ENCODE measurements at places on chromosomes 7 and 10. TPM values are rescaled to one million over a fixed set of nuclear protein-coding genes. Genes with fewer than 3 reads are reported as not detected.
A peak's percentile ranks its signal among the peaks of the same experiment; 100 is the strongest.

LRRD1 gene
- total RNA-seq, result 0.27 TPM

AEBP1 gene
- 65.0 TPM for total RNA-seq

FAM25G gene
- not detected for total RNA-seq

EBF3 gene
- total RNA-seq, result 0.07 TPM

MAT1A gene
- total RNA-seq, result 0.11 TPM

C10orf53 gene
- not detected for total RNA-seq

TMEM225B gene
- total RNA-seq, result 0.43 TPM

EIF5AL1 gene
- 1.1 TPM for total RNA-seq

TBXAS1 gene
- 1.1 TPM for total RNA-seq

DNA sequence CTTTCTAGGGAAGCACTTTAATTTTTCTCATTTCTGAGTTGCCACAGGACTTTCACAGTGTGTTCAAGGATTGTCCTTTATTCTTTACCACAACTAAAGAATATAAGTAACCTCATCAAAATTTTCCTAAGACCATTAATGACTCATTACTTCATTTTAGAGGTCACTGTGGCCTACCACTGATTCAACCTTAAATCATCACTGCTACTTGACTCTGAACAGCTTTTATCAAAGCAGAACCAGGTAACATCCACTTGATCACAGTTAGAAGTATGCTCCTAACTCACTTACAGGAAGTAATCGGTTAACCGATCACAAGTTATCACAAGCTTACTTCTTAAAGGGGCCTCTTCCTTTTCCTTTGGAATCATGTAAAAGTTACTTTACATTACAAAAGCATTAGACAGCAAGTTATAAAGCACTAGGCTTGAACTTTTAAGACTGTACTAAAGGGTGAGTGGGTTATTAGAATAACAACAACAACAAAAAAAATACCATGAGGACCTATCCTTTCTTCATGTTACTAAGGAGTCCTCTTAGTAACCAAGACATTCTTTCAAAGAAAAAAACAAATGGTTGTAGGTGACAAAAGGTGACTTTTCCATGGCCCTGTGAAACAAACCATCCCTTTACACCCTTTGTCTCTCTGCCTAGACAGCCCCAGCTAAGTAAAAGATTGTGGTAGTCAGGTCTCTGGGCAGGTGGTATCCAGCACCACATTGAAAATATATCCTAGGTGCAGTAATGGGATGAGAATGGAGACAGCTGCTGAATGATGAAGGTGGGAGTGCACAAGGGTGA lies 40.0 kb upstream of the PDK4 start:
- DNase-seq, result peak; percentile 39

DNA sequence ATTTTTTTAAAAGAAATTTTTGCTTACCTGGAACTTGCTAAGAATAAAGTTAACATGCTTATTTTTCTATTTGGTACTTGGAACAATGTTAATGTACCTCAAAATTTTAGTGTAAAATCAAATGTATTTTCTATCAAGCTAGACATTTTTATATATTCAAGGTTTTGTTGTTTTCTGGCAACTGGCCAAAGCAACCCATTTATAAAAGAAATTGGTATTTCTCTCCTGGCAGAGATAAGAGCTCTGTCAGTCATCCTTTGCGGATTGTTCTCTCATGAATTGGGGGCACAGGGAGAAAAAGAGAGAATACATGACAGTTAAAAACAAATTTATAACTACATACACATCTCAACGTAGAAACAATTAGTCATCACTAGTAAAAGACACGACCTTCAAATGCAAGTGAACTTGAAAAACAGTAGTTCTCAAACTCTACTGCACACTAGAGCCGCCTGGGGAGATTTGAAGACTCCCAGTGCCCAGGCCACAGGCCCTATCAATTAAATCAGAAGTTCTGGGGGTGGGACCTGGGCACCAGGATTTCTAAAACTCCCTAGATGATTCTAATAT lies 152.4 kb upstream of the LAMB4 start:
- no peak for DNase-seq

GRCh38 chr7:100933734-100934133 lies 15.6 kb upstream of the MUC3A start:
- DNase-seq, result no peak

GRCh38 chr7:46210467-46210866 lies 289.4 kb upstream of the IGFBP3 start:
- DNase-seq, result no peak

DNA sequence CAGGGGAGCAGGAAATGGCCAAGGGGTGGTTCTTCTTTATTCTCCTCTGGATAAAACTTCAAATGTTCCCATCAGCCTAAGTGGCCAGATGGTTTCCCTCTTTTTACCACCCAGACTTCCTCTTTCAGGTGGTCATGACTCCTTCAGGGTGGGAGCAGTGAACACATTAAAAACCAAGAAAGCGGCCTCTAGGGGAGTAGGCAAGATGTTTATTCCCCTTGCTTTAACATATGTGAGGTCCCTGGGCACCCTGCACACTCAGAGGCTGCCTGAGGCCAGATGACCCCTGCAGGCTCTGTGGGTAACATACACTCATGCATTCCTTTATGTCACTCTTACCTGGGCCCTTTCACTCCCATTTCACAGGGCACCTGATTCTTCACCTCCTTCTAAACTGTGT lies 357.4 kb downstream of the ABCA13 start:
- DNase-seq, result no peak

GRCh38 chr7:93882468-93882867 lies 8.1 kb downstream of the TFPI2 start:
- no peak for DNase-seq

- DNase-seq, result no peak
Measured at GRCh38 chr7:26681819-26682418, 182.5 kb downstream of the SKAP2 start.

GRCh38 chr10:132636358-132636757 lies 98.8 kb downstream of the INPP5A start:
- no peak for DNase-seq

DNA sequence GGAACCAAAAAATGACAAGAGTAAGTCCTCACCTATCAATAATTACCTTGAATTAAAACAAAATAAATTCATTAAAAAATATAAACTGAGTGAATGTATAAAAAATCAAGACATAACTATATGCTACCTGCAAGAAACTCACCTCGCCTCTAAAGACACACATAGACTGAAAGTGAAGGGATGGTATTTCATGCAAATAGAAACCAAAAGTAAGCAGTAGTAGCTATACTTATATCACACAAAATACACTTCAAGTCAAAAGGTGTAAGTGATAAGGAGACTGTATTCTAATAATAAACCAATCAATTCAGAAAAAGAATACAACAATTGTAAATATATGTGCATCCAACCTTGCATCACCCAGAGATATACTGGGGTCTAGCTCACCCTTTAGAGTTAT lies 332.6 kb downstream of the SH2D4B start:
- no peak for DNase-seq

GRCh38 chr10:123269017-123269552 lies 114.9 kb downstream of the BUB3 start:
- no peak for DNase-seq

- no peak for DNase-seq
Measured at GRCh38 chr10:108469940-108470339, 1305.4 kb upstream of the SORCS1 start.

- no peak for DNase-seq
Measured at GRCh38 chr7:18663321-18663720, 167.8 kb downstream of the HDAC9 start.

DNA sequence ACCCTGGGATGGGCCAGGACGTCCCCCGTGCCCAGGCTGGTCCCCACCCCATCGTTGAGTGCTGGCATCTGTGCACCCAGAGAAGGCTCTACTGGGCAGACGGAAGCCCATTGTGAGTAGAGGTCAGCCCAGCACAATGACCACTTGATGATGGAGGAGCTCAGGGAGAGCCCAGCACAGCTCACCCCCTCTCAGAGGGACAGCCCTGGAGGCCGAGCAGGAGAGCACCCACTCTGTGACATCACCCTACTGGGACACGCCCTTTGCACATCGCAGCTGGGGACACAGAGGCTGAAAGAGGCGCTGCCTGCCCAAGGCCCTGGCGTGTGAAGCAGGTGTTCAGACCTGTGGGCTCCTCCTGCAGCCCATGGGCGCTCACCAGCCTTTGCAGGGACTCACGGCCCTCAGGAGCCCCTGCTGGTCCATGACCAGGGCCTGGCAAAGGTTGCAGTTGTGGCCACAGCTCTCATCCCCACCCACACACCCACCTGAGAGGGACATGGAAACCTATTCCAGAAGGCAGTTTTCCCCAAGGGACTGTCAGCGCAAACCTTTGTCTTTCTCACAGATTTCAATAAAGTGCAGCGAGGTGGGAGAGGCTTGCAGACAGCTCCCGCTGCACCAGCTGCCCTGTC lies 67.2 kb upstream of the PPP2R2D start:
- DNase-seq, result no peak

DNA sequence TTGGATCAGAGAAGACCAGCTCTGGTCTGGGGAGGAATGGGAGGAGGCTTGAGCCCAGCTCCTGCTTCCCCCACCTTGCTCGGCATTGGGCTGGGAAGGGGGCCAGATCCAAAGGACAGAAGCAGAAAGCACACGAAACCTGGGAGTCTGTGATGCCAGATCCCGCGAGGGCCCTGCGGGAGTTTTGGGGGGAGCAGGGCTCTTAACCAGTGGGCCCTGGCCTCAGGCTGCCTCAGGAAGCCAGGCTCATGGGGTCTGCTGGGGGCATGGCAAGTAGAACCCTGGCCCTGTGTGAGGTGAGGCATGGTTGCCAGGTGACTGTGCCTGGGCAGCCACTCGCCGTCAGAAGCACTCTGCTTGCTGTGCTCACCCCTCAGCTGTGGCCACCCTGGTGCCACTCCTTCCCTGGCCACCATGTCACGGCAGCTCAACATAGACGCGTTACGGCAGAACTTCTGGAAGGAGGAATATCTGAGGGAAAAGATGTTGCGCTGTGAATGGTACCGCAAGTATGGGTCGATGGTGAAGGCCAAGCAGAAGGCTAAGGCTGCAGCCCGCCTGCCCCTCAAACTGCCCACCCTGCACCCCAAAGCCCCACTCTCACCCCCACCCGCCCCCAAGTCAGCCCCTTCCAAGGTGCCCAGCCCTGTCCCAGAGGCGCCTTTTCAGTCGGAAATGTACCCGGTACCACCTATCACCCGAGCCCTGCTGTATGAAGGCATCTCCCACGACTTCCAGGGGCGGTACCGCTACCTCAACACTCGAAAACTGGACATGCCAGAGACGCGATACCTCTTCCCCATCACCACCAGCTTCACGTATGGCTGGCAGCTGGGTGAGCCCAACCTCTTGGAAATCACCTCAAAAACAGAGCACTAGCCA lies 3.6 kb downstream of the ATP6V1F start:
- DNase-seq, result no peak

DNA sequence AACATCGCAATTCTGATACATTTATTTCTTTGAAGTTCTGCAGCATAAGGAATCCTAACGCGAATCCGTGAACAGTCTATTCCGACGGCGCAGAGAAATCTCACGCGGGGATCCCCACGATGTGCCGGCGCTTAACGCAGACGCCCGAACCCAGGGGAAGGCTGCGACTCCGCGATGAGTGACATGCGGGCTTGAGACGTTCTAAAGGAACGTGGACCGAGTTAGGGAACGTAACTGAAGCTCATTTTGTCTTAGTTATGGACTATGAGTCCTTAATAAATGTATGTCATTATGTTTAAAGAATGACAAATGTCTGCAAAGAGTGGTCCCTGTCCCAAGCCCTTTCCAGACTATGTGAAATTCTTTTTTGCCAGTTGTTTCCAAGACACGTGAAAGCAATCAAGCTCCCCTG lies 995 bp upstream of the PARD3 start:
- no peak for DNase-seq

DNA sequence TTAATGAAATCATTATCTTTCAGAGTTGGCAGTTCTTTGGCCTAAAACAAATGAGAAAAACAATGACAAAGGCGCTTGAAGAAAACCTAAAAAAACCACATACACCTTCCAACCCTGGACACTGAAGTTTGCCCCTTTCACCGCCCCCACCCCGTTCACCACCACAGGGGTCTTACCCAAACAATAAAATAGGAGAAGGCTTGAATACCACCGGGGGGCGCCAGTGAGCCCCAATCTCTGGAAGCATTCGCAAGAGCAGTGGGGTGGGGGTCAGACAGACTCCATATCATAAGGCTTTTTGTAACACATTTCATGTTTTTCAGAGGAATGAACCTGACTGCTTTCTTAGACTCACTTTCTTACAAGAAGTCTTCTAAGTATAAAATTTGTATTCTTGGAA lies 163.6 kb downstream of the PIP4K2A start:
- no peak for DNase-seq

DNA sequence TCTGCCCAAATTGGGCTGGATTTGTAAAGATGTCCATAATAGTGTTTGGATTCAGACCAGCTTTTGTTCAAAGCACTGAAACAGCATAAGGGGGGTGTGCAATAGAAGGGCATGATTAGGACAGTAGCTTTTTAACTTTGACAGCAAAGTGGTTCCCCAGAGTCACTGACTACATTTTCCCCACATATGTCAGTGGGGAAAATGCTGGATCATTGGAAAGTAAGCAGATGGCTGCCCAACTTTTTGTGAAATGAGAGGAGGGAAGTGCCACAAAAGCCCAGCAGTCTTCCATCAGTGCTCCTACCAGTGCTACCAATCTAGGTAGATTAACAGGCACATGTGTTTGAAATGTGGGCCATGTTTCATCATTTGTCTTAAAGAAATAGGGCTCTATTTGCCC lies 162.8 kb downstream of the FZD1 start:
- DNase-seq, result no peak

- no peak for DNase-seq
Measured at GRCh38 chr7:122515404-122515803, 183.5 kb downstream of the RNF133 start.

DNA sequence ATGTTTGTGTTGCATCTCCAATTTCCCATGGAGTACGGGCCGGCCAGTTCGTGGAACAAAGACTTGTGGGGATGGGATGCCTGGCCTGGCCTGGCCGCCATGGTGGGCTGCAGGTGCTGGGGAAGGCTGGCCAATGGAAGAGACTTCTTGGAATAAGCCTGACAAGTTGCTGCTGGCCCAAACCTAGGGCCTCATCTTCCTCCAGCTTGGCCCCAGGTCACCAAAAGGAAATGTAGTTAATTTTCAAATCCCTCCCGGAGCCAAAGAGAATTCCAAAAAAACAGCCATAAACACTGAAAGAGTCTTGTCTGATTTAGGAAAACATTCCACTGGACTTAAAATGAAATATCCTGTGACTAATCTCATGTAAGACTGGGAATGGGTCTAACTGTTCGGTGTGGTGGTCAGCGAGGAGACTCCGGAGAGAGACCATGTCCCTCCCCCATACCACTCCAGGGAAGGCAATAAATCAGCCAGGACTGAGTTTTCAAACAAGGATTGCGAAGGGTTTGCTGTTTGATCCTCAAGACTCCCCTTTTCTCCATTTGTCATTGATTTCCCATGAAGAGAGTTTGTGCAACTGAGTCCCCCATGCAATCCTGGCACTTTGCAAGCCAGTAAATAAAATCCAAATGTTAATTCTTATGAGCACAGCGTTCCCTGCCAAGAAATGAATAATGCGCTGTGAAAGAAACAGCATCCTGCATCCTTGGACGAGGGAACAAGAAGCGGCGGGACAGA lies 128.7 kb upstream of the HABP2 start:
- no peak for DNase-seq

DNA sequence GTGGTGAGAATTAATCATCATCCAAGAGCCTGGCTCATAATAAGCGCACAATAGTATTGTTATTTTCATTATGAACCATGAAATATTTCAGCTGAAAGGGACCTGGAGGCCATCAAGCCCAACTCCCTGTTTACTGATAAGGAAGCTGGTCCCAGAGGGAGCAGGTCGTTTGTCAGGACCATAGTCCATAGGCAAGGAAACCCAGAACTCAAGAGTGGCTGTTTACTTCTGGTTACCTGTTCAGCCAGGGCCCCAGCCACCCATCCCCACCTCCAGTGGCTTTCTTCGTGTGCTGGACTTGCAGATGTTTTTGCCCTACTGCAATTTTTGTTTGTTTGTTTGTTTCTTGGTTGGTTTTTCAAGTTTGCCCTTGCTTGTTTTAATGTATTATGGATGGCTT lies 152.0 kb downstream of the TPST1 start:
- DNase-seq, result no peak

All from astrocyte (in vitro differentiated cells and primary cell).